Stimulated activated CD4-positive, alpha-beta T cell treated with anti-CD3 and anti-CD28 coated beads, Interleukin-4, amount 100 ng/mL, for 24 hours (primary cell): ENCODE measurements at places on chromosomes 12 and 14.
A peak's percentile ranks its signal among the peaks of the same experiment; 100 is the strongest.

- DNase-seq, result no peak
Observed at GRCh38 chr14:61174987-61175386, 106.2 kb downstream of the TMEM30B start.

DNA sequence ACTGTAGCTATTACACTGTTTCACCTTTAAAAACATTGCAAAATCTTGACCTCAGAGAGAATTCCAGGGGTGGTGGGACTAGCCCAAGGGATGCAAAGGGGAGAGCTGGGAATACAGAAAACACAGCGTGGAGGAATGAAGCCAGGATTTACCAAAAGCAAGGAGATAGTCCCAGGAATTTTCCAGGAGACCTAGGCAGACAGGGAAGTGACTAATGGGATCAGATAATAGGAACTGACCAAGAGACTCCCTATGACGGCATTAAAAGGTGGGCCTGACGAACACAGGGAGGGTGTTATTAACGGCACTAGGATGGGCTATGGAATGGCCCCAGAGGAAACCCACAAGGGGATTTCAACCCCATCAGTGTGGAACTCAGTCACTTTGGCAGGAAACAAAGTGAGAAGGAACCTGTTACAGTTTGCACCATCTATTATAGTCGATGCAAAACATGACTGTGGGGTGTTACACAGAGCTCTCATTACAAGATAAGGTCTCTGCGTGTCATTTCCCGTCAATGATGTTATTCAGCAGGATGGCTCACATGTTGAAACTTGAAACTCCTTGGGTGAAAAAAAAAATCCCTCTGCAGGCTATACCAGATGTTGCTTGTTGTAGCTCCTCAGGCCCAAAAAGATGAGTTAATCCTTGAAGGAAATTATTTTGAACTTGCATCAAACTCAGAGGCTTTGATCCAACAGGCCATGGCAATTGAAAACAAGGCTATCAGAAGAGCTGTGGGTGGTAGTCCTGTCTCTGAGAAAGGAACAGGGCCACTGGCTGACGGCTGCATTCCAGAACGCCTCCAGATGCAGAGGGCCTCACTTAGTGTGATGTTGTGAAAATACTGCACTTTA lies 58.7 kb downstream of the DRAM1 start:
- DNase-seq, result no peak

GRCh38 chr14:89767861-89768268 lies 186.7 kb downstream of the EFCAB11 start:
- peak; percentile 69 for DNase-seq

- DNase-seq, result no peak
Observed at GRCh38 chr12:77097846-77098245, 32.5 kb upstream of the E2F7 start.

DNA sequence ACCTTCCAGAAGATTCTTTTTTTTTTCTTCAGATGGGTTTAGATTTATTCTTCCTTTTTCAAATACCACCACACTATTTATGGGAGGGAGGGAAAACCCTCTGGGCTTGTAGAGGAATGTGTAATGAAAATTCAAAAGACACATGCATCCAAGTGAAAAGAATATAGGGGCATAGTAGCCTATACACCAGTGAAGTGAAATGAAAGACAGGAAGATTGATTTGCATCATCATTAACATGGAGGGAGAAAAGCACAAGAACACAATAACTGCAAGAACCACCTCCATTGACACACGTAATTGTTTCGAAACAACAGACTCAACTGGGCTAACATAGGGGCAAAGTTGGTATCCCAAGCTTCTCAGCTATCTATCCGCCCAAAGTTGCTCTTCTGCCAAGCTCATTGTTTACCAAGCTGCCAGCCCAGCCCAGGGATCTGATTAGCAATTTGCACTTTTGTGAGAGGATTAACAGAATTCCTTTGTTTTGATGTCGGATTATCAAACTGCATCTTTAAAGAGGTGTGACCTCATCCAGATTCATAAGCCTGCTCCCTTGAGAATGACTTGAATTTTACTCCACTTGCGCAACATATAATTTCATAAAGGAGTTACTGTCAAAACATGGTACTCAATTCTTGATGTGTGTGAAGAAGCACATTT lies 430.5 kb upstream of the SOX5 start:
- DNase-seq, result no peak

- peak; percentile 30 for DNase-seq
Observed at GRCh38 chr14:76456200-76456599, 80.3 kb downstream of the ESRRB start.

- DNase-seq, result no peak
Observed at GRCh38 chr12:2679816-2680675, 114.7 kb upstream of the FKBP4 start.

DNA sequence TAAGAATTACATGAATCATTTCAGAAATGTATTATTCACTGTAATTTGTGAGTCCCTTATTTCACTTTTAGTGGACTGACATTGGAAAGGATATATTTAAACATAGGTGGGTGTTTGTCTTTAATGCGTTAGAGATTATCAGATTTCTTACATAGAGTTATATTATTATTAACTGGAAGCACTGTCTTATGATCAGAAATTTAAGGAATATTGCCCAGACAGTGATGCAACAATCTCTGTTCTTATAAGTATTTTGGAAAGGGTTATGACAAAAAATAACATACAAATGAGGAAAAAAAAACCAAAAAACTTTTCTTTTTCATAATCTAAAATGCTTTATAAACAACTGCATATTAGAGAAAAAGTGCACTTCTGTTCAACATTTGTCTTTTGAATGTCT lies 836.6 kb downstream of the SLC6A15 start:
- DNase-seq, result no peak

DNA sequence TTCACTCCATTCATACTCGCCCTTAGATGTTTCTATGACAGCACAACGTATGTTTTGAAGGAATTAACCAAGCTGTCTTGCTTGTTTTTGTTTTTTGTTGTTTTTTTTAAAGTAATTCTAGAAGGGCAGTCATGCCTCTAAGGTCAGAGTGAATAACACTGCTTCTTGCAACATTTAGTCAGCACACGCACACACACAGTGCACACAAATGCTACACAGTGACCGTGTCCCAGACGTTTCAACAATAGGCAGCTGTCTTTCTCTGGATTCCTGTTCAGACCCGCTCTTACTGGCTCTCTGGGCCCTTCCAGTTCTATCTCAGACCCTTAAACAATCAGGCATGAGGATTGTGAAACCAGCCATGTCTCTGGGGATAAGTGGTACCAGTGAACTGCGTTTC lies 351.0 kb upstream of the FKBP4 start:
- DNase-seq, result no peak

GRCh38 chr14:100522616-100523099 lies 64.6 kb downstream of the BEGAIN start:
- DNase-seq, result no peak

- no peak for DNase-seq
Observed at GRCh38 chr12:24561411-24561871, 387.5 kb downstream of the BCAT1 start.

- DNase-seq, result no peak
Observed at GRCh38 chr12:122350141-122350848, 72.2 kb downstream of the CLIP1 start.

- DNase-seq, result no peak
Observed at GRCh38 chr12:80567401-80567800, 123.4 kb downstream of the PTPRQ start.

- DNase-seq, result no peak
Observed at GRCh38 chr12:116556964-116557698, 2.0 kb upstream of the MAP1LC3B2 start.

DNA sequence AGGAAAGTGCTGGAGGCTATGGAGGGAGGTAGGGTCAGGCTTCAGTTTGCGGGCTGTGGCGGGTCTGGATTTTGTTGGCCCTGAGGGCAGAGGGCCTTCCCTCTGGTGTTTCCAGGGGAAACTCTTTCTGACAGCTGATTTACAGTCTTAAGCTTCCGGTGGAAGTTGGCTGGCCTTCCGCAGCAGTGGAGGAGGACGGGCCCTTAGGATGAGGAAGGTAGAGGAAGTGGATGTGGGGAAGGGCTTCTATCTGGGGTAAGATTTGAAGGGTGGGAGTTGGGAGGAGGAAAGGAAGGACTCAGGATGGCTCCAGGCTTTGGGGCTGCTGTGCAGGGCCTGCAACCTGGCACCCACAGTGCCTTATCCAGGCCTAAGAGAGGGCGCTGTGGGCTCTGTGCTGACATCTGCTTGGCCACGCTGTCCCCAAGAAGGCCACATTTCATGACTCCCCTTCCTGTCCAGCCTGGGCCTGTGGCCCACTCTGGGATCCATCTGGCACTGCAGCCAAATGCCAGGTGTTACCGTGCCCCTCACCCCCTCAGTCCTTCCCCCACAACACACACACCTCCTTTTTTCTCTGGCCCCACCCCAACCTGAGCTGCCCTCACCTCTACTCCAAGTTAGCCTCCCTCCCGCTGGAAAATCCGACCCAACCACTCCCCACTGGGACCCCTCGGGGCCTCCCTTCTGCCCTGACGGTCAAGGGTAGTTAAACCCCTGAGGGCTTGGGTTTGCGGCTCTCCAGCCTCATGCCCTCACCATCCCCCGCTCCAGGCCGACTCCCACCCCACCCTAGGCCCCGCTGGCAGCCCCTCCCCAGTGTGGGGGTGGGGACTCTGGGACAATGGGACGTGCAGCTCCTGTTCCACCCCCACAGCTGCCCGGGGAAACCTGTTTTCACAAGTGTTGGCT lies 7.7 kb upstream of the PPP1R13B start:
- no peak for DNase-seq

GRCh38 chr12:53862206-53862605 lies 76.4 kb upstream of the HOXC13 start:
- DNase-seq, result no peak

DNA sequence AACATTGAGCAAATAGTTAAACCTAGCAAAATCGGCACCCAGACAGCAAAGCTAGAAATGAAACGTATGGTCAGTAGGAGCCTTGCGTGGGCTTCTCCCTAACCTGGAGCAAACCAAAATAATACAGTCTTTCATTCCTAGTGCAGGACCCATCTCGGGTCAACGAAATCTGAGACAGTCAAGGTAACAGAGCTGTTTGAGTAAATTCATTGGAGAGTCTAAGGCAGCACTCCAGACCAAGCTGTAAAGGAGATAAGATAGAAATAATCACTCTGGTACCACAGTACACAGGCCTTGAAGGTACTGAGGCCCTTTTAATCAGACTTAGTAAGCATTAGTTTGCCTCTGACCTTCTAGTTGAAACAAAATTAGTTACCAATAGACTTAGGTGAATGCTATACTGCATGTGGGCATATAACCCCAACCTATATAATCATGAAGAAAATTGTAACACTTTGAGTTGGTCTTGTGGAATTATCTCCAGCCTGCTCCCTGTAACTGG lies 54.4 kb upstream of the BICD1 start:
- no peak for DNase-seq

GRCh38 chr12:31387466-31387865 lies 61.5 kb upstream of the SINHCAF start:
- DNase-seq, result no peak

- peak; percentile 11 for DNase-seq
Observed at GRCh38 chr14:54366736-54367735, 29.8 kb upstream of the CDKN3 start.

- no peak for DNase-seq
Observed at GRCh38 chr12:46455648-46456352, 83.2 kb upstream of the SLC38A2 start.

DNA sequence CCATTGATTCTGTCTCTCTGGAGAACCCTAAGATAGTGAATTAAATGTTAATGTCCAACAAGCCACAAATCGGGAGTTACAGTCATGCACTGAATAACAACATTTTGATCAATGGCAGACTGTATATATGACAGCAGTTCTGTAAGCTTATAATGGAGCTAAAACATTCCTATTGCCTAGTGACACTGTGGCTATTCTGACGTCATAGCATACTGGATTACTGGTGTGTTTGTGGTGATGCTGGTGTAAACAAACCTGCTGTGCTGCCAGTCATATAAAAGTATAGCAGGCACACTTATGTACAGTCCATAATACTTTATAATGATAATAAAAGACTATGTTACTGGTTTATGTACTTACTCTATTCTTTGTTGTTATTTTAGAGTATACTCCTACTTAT lies 56.7 kb upstream of the BICD1 start:
- DNase-seq, result no peak

DNA sequence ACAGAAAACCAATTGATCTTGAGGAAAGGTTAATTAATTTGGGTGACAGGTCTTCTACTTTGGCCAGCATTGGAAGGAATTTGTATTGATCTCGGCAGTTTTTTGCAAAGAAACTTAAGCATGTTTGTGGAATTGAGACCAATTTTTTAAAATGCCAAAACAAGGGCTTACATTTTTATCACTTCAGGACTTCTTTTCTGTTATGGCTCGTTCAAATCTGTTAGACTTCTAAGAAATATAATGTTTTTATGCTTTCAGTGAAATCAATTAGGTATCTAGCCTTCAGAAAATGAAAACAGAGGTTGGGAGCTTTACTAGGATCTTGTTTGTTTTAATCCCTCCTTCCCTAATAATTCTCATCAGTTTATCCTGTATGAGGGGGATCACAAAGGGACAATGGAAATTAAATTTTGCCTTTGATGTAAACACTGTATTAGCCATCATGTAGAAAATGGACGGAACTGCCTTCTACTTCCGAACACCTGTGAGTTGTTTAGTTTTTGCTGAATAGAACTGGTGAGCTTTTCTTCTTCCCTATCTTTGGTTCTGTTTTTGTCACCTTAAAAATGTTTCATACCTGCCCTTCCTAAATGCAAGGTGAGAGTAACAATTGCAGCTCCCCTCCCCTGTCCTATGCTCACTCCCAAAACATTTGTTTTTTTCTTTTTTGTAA lies 7.8 kb downstream of the FOXA1 start:
- DNase-seq, result no peak

GRCh38 chr14:99522457-99522891 lies 41.3 kb downstream of the CCNK start:
- DNase-seq, result no peak

GRCh38 chr14:59313658-59314608 lies 125.5 kb downstream of the DAAM1 start:
- no peak for DNase-seq

DNA sequence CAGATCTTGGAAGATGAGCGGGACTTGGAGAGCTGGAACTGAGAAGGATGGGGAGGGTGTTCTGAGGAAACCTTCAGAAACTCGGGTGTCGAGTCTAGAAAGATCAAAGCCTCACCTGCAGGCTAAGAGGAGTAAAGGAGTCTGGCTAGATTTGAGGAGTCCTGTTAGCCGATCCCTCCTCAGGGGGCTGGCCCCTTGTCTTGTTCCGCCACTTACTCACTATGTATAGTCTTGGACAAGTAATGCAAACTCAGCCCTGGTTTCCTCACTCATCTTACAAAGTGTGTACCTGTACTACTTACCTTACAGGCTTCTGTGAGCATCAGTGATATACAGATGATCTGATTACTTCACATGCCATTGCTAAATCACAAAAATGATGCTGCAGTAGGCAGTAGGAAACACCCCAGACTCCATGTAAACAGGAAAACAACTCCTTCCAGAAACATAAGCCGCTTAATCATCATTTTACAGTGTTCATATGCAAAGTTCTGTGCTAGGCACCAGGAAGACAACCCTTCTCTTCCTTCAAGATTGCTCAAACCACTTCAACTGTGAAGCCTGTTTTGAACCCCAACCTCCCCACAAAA lies 2.0 kb upstream of the SPTLC2 start:
- DNase-seq, result no peak

DNA sequence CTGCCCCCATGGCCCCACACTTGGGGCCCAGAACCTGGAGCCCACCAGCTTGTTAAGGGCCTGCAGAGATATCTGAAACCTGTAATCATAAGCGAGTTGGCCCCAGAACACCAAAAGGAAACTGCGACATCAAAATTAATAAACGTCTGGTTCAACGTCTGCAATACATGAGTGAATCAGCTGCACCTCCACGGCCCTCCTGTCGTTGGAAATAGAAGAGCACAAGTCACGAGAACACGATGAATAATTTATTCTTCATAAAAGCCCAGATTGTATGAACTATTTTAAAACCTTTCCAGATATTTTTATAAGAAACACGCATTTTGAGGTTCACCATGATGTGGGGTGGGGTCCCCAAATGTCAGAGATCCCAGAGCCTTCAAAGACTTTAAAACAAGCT lies 9.7 kb upstream of the CMKLR1 start:
- no peak for DNase-seq
